ENCODE measurements at places on chromosomes 2 and 18.

DNA sequence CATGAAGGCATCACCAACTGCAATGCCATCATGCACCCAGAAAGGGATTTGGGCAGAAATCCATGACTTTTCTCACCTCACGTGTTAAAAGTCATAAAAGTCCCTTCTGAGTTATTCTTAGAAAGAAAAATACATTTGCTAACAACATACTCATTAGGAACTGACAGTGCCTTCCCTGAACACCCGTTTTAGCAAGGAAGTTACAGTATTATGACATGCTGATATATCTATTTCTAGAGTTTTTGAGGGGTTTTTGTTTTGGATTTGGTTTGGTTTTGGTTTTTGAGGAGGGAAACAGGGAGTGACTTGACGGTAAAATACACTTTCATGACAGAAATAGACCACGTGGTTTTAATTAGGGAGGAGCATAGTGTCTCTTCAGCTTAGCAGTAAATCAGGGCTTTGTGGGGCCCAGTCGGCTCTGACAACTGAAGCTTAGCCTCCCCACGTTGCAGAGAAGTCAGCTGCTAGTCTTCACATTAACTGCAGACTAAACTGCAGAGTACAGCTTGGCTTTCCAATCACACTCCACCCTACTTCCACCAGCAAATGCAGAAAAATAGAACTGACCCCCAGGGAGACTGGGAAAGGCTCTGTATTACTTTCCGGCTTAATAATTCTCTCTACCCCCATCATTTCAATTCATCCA, 141.4 kb downstream of the FAM124B start:
- no peak for DNase-seq

DNA sequence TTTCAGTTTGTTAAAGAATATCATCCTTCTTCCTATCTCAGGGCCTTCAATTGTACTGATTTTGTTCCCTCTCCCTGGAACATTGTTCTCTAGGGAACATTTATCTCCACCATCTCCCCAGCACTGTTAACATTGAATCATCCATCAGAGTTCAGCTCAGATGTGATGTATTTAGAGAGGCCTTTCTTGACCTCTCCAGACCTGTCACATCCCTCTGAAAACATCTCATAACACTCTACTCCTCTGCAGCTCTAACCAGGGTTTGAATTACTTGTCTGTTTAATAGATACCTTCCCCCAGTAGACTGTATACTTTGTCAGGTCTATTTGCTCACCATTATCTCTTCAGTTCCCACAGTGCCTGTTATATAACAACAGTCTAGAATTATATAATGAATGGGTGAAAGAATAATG, 98.6 kb downstream of the GALNT1 start:
- DNase-seq: no peak

- DNase-seq: no peak
These were observed 4.3 kb upstream of the TFCP2L1 start for GRCh38 chr2:121289271-121289670.

- no peak for DNase-seq
These were observed 14.7 kb downstream of the DAW1 start for GRCh38 chr2:227886149-227886548.

GRCh38 chr2:3379339-3379646, 201 bp upstream of the TRAPPC12 start:
- no peak for DNase-seq

DNA sequence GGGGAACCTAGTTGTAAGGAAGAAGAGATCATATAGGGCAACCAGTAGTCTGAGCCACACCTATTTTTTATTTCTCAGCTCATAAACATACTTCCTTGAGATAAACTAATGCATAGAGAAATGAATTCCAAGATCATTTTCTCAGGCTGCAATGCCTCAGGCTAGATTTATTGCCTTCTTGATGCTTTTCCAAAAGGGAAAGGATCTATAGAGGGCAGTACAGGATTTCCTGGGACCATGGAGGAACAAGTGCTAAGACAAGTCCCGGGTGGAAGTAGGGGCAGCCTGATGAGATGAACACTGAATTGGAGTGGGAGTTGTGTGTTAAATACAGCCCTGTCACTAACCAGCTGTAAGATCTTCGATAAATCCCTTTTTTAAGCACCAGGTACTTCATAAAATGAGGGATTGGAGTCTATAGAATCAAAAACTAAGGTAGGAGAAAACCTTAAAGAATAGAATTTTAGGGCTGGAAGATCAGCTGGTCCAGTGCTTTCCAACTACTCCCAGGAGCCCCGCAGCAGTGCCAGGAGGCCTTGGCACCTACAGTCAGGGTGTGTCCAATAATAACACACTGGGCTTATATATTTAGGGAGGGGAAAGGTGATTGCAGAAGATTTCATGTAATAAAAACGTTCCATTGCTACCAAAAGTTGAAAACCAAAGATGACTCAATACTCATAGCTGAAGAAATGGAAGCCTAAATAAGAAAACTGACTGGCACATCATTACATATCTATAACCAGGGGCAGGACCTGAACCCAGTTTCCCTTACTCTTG, 58.1 kb downstream of the SERTAD2 start:
- no peak for DNase-seq

DNA sequence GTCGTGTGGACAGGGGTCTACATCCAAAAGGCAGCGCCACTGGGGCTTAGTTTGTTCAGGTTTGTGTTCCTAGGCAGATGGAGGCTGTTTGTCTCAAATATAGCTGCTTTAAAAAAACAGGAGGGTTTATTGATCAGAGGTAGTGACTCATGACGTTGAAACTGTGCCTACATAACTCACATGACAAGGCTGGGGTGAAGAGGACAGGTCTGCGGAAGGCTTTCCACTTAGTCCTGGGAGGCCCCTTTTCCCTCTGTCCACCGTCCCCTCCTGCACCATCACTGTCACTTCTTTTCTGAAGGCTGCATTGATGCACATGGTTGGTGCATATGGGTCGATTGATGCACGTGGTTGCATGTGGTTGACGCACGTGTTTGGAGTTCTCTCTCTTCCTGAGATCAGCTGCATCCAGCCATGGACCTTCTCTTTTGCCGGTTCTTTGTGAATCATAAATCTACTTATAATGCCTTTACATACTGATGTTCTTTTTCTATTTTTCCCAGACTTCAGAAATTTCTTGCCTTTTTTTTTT, 10.9 kb downstream of the SH3RF3 start:
- DNase-seq: no peak

- DNase-seq: no peak
These were observed 277.0 kb downstream of the CPS1 start for GRCh38 chr2:210833403-210833802.

GRCh38 chr2:152715854-152716428, 1.3 kb downstream of the PRPF40A start:
- peak; percentile 15 for DNase-seq

DNA sequence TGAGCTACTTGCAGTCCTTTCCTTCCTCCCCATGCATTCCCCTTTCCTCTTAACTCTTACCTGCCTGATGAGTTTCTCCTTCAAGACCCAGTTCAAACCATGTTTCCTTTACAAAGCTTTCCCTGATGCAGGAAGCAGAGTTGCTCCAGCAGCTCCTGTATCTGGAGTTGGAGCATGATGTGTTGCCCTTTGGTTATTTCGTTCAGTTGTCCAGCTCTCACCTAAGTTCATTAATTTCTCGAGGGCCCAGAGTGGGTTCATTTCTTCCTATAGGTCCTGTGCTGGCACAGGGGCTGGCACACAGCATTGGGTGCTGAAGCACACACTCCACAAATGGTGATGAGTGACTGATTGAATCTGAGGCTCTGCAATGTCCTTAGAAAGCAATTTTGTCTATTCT, 23.0 kb upstream of the TMEM214 start:
- no peak for DNase-seq

DNA sequence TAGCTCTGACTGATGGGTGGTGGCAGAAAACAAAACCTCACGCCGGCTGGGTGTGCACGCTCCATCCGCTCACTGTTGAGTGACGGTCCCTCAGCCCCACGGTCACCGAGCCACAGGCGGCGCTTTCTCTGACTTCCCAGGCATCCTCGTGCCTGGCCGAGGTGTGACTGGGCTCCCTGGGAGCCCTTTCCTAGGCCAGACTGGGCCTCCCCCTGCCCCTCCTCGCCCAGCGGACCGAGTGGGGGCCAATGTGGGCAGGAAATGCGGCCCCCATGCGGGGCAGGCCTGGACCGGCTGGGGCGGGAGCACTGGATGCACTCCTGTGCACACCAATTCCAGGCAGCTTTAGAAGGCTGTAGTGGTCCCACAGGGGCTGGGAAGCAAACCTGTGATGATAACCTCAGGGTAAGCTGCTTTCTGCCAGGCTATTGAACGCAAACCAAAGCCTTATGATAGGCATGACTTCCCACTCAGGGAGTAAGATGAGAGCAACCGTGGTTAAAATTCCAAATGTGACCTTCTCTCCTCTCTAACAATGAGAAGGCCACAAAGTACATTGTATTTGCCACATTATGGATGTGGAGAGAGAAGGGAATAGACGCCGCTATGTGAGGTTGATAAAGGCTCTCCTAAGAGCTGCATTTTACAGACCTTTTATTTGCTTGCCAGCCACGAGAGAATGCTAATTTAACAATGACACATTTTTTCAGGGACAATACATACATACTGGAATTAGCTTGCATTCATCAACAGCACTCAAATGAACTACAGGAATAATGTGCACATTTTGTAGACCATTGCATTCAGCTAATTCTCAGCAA, 83.9 kb upstream of the PGAP1 start:
- DNase-seq: no peak

DNA sequence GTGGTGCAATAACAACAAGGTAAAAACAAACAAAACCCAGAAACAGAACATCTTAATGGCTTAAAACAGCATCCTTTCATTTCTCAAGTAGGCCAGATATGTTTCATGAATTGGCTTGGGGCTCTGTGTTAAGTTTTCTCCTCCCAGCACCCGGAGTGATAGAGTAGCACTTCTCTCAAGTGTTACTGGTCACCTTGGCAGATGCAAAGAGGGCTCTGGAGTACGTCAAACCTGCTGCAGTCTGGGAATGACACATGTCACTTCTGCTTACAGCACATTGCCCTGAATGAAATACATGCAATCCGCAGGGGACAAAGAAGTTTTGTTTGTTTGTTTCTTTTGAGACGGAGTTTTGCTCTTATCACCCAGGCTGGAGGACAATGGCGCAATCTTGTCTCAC, 639.3 kb downstream of the CNTNAP5 start:
- DNase-seq: no peak

GRCh38 chr18:31655354-31655753, 29.0 kb downstream of the B4GALT6 start:
- no peak for DNase-seq

DNA sequence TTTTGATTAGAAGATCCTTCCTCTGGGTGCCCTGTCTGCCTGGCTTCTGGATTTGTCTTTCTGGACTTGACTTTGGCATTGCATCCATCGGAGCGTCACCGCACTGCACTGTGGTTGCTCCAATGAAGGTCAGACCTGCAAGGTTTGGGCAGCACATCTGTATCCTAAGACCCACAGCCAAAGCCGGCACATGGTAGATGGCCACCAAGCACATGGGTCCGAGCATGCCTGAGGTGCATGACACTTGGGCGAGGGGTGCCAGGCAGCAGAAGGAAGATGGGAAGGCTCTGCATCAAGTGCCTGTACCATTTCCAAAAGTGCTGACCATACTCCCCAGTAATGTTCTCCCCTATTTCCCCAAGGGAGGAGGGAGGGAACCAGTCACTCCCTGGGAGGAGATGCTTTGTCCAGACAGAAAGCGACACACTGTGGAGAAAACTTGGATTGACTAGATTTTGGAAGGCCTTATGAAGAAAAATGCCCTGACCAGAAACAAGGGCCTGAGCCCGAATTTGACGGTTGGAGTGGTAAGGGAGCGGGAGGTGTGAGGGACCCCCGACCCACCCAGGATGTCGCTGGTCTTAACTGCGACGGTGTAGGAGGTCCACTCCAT, 149.9 kb downstream of the LOXHD1 start:
- no peak for DNase-seq

GRCh38 chr18:42113529-42114191, 158.6 kb downstream of the PIK3C3 start:
- no peak for DNase-seq

DNA sequence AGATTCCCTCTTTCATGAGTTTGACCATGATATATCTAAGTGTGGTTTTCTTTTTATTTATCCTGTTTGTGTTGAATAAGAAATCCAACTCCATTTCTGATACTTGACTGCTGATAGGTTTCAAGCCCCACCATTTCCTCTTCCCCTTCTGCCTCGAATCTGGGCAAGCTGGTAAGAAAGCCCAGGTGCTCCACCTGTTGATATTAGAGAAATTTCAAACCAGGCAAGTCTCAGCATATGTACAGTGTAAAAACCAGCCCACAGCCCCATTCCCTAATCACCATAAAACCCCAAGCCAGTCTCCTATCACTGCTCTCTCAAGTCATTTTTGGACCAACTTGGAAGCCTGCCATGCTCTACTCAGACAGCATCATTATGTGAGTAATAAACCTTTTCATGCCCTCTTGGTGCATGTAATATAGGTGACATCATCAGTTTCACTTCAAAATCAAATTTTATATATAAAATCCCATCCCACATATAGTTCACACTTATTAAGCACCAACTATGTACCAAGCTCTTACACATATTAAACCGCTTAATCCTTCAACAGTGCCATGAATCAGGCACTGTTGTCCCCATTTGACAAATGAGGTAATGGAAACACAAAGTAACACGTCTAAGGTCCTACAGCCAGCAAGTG, 46.6 kb downstream of the SMAD2 start:
- DNase-seq: no peak

GRCh38 chr18:43442571-43442970, 165.3 kb upstream of the SYT4 start:
- DNase-seq: no peak

GRCh38 chr2:1605102-1606045, 138.9 kb downstream of the PXDN start:
- no peak for DNase-seq

Measured in 8988T (cell line).